Cerebellar nuclear complex (tissue), 1 donor: ENCODE measurements at places on chromosomes 1 and 21.

DNA sequence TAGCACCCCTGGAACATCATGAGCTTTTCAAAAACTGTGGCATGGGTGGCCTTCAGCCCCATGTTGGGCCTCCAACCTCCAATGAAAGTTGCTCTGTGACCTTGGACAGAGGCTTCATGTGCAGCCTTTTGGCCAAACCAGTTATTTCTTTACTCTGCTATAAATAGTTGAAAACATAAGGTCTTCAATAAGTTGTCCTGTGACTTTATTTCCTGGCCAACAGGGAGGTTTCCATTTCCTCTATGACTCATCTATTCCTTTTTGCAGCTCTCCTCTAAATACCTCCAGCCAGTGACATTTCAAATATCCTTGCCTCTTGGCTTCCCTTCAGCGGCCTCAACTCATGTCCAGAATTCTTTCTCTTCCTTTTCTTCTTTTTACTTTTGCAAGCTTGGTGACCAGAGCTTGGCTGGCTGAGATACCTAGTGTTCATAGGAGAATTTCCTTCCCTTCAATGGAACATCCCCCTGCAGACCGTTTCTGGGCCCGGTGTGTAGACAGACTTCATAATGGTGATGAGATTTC, 22.7 kb upstream of the TRIM67 start:
- DNase-seq, result no peak

- no peak for DNase-seq
Observed at GRCh38 chr1:62689524-62689923, 1.3 kb upstream of the DOCK7 start.

- no peak for DNase-seq
Observed at GRCh38 chr1:40774266-40774998, 9.2 kb upstream of the KCNQ4 start.

GRCh38 chr21:46651121-46651520, 15.6 kb downstream of the PRMT2 start:
- no peak for DNase-seq

GRCh38 chr1:21537511-21537931, 28.3 kb downstream of the ALPL start:
- DNase-seq, result no peak

- no peak for DNase-seq
Observed at GRCh38 chr1:202216691-202217090, 23.1 kb downstream of the LGR6 start.

- no peak for DNase-seq
Observed at GRCh38 chr1:160834945-160835565, 27.6 kb downstream of the CD244 start.

DNA sequence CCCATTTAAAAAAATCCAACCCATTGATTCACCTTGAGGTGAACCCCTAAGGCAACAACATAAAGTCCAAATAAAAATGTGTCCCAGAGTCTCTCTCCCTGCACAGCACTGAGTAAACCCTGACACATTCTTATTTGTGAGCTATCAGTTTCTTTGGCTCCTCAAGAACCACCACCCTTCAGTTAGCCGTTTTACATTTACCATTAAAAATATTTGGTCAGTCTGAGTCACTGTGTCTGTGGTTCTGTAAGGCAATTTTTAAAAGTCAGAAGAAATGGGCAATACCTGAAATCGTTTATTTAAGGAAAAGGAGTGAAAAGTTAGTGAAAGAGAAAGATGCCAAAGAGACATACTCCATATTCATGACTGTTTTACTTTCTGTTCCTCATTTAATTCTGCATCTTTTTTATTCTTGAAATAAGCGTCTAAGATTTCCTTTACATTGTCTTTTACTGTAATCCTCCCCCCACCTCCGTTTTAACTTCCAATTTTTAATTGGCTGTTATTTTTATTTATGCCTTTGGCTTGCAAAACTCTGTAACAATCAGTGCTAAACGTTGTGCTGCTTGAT, 91.7 kb upstream of the IVNS1ABP start:
- DNase-seq, result no peak

DNA sequence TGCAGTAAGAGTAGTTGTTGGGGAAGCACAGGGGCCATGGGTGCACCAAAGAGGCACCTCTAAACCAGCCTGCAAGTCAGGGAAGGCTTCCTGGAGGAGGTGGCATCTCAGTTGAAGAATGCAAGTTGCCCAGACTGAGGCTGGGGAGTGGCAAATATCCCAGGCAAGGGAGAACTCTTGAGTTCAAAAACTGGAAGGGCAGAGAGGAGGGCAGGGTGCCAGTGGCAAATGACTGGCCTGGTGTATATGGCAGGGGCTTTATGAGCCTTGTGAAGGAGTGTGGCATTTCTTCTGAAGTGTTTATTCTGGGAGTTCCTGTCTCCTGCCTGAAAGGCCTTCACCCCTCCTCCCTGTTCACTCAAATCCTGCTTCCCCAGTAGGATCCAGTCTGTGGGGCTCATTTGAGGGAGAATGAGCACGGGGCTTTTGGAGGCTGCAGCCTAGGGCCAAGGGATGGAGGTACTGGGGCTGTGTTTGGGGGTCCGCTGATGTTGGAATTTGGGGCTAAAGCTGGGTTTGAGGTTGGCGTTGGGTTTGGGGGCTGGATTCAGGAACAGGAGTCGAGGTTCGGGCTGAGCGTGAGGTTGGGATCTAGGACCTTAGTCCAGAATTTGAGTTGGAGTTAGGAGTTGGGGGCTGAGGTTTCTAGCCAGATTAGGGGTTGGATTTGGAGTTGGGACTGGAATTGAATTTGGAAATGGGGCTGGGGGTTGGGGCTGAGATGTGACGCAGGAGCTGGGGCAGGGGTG, at the start of gene TMEM125:
Gene TMEM125, plus strand, starts transcription at position 357 of the 749 bp plus-strand sequence. CDS start 2,740 bp downstream, outside the sequence.
- no peak for DNase-seq

DNA sequence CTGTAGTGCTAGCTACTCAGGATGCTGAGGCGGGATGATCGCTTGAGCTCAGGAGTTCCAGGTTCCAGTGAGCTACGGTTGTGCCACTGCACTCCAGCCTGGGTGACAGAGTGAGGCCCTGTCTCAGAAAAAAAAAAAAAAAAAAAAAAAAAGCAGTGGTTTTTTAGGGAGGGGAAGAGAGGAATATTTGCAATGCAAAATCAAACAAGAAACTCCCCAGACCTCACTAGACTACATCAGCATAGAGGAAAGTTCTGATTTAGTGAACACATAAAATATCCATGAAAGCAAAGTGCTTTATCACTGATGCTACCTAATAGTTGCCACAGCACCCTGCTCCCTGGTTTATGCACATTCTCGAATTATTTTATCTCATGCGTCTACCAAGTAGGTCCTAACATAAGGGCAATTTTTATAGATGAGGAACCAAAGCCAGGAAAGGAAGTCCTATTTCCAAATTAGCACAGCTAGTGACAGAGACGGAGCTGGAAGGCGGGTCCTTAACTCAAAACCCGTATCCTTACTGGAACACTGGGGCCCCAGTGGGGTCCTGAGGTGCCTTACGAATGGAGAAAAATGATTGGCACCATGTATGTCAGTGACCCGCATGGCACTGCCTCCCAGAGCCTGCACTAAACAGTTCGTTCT, 50.7 kb upstream of the GPR157 start:
- DNase-seq, result no peak

DNA sequence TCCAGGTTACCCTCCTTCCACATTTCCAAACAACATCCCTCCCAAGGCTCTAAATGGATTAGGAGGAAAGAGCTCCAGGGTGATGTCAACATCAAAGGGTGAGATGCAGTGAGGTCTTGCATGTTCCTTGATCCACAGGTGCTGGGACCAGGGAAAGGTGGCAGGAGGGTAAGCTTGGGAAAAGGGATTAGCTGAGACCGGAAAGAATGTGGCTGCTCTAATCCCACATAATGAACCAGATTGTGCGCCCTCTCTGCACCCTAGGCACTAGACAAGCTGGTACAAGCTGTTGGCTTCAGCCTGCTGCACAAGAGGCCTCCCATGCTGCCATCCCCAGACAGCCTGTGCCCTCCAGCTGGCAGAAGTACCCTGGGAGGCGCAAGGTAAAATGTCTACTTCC, 34.9 kb downstream of the PLXNA2 start:
- DNase-seq, result no peak

GRCh38 chr1:53963460-53963859, 17.3 kb downstream of the LRRC42 start:
- no peak for DNase-seq

GRCh38 chr1:76110666-76111065, 36.1 kb downstream of the ST6GALNAC3 start:
- no peak for DNase-seq

DNA sequence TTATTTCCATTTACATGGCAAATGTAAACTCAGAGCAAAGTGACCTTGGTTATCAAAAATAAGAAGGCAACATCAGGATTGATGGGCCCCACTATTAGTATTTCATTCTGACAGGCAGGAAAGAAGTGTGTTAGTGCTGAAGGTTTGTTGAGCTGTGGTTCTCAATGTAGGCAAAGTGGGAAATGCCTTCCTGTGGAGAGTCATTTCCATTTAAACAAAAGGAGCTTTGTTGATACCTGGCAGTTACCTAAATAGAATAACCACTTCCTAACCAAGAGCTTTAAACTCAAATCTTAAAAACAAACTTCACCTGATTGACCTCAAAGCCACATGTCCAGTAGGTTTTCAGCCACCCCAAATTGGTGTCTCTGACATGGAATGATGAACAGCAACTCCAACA, 579.9 kb upstream of the BEND5 start:
- no peak for DNase-seq

DNA sequence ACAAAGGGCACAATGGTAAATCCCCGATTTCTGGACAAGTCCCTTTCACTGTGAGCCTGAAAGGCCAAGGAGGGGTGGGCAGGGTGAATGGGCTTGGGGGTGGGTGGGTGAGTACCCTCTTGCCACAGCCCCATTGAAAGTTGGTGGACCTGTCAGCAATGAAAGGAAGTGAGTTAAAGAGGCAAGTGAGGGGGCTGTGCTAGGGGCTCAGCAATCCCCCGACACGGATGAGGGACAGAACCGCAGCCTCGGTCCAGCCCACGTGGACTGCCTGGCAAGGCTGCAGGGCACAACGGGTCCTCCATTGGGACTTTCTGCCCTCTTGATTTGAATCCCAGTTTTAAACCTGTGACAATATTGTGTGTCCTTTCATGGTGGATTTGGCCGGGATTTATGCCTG, 255.3 kb downstream of the FOXD2 start:
- DNase-seq, result no peak

GRCh38 chr21:17738176-17738953, 80.8 kb downstream of the C21orf91 start:
- DNase-seq, result no peak
